NCI-H2081 (cell line): ENCODE measurements at places on chromosomes 7 and 10.

DNA sequence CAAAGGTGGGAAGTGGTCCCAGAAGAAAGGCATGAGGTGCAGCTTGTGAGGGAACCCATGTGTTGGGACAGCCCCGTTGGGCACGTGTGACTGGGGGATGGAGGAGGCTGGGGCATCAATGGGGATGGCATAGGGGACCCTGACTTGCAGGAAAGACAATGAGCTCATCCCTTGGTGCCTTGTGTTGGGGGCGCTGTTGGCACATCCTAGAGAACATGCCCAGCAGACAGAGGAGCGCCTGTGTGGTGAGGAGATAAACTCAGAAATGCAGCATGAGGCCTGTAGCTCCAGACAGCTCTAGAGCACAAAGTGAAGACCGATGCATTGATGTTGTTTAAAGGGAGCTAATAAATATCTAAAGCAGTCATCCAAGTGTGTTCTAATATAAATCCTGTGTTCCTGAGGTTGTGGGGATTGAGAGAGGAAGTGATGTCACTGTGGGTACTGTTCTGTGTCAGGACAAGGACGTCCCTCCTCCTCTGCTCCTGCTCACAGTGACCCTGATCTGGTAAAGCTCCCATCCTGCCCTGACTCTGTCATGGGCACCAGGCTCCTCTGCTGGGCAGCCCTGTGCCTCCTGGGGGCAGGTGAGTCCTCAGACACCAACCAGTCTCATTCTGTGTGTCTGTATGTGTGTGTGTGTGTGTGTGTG lies 126.1 kb upstream of the PRSS58 start:
- DNase-seq: no peak

GRCh38 chr7:6654842-6655610 lies 17.9 kb downstream of the ZNF316 start:
- DNase-seq: no peak

- no peak for DNase-seq
Observed at GRCh38 chr7:128867241-128867640, 4.6 kb downstream of the ATP6V1F start.

DNA sequence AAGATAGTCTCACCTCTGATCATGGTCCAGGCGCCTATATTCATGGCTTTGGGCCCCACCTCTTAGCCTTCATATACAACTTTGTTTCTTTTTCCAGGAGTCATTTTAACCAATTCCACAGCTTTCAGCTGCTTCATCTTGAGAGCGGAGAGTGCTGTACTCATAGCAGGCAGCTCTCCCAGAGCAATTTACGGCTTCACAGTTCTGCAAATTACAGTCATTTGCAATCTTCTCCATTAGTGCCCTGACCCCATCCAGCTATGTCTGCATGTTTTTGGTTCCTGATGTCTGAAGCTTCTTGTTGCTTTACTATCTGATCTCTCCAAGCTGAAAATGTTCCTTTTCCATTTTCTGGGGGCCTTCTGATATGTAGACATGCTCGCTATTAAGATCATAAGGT lies 18.0 kb upstream of the MEST start:
- DNase-seq: peak; percentile 67

DNA sequence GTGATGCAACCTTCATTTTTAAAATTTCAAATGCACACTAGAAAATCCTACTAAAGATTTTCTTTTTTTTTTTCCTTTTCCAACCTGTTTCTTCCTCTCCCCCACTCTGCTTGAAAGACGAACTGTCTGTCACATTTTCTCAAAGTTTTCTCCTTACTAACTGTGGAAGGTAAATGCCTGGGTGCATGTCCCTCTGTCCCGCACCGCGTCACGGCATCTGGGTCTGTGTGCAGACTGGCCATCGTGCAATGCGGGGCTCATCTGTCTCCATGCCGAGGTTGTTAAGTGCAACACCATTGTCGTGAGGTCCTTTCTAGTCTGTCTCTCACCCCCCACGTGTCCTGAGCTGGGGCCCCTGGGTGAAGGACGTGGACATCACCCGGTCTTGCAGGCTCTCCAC lies 28.4 kb downstream of the PFKFB3 start:
- no peak for DNase-seq

DNA sequence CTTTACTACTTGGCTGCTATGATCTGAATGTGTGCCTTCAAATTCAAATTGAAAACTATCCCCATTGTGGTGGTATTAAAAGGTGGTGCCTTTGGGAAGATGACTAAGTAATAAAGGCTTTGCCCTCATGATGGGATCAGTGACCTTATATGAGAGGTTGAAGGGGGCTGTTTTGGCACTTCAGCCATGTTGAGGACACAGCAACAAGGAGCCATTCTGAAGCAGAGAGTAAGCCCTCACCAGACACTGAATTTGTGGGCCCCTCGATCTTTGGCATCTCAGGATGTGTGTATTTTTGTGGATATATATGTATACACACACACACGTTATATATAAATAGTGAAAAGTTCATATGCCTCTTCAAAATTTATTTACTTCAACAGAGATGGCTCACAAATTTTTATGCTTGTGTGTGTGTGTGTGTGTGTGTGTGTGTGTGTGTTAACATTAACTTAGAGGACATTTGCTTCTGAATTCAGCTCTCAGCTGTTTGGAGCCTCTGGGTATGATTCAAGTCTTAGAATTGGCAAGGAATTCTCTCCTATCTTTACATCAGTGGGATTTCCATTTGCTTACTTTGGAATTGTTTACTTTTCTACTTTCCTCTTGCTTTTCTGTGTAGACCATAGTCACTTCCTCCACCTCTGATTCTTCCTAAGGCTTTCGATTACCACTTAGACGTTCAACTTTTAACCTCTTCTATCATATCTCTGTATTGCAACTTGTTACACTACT lies 66.6 kb downstream of the MAGI2 start:
- DNase-seq: no peak

DNA sequence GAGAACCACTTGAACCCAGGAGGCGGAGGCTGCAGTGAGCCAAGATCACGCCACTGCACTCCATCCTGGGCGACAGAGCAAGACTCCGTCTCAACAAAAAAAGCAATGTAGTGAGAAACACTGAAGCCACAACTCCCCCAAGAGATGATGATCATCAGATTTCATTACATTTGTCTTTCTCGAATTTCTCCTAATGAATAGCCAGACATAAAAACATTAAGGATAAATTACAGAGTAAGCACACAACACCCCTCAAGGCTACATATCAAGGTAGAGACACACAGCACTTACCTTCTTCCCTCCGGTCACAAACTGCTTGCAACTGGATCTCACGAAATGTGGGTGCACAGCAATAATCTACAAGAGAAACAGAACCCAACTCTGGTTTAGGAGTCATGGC lies 91.5 kb downstream of the VPS41 start:
- no peak for DNase-seq

DNA sequence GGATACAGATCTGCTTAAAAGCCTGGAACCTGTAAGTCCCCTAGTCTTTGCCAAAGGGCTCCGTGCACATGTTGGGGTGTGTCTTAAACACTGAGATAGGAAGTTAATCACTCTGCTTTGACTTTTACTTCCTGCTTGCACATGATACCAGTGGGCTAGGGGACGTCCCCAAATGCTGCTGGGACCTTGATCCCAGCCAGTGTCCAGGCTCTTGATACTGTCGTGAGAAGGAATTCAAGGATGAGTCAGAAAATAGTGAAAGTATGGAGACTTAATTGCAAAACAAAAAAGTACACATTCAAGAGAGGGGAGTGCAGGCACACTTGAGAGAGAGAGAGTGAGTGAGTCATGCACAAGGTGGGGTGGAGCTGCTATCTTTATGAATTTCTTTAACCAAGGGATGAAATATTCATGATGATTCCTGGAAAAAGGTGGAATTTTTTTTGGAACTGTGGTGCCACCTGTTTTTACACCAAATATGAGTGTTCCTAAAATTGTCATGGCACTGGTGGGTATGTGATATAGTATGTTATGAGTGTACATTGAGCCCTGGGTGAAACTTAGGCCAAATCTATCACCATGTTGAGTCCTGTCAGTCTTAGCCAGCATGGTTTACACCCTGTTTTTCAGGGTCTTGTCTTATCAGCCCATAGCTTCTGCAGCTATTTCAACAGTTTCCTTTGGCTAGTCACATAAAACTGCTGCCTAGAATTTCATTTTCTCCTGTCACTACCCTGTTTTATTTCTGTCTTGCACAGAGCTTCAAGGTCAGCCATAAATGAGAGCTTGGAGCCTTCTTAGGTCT lies 88.3 kb upstream of the CYP26C1 start:
- no peak for DNase-seq

DNA sequence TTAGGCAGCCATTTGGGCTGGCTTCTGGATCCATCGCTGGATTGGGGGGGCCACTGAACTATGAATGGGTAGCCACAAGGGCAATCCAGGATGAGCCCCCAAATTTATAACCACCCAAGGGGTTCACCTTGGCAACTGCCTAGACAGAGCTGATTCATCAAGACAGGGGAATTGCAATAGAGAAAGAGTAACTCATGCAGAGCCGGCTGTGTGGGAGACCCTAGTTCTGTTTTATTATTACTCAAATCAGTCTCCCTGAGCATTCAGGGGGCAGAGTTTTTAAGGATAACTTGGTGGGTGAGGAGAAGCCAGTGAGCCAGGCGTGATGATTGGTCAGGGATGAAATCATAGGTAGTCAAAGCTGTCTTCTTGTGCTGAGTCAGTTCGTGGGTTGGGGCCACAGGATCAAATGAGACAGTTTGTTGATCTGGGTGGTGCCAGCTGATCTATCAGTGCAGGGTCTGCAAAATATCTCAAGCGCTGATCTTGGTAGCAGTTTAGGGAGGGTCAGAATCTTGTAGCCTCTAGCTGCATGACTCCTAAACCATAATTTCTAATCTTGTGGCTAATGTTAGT lies 57.9 kb downstream of the DNAJB9 start:
- DNase-seq: no peak

GRCh38 chr7:144776447-144776846 lies 59.4 kb downstream of the TPK1 start:
- no peak for DNase-seq

DNA sequence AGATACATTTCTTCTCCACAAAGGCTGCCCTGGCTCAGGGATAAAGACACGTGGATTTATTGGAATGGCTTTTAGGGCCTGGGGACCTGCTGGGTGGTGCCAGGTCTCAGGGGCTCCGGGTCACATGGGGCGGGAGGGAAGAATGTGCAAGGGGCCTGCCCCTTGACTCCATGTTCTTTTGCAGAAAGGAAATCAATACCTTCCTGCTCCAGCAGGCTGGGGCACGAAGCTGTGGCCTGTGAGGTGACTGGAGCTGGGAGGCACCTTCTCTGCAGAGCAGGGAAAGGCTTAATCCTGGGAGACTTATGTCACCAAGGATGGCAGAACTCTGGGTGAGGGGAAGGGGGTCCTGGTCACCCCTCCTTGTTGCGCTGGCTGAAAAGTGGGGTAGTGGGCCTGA lies 42.3 kb upstream of the GNA12 start:
- no peak for DNase-seq

- DNase-seq: no peak
Observed at GRCh38 chr7:6154542-6155404, 117.7 kb downstream of the CYTH3 start.

GRCh38 chr7:28520074-28521015 lies 108.0 kb downstream of the CREB5 start:
- DNase-seq: no peak

DNA sequence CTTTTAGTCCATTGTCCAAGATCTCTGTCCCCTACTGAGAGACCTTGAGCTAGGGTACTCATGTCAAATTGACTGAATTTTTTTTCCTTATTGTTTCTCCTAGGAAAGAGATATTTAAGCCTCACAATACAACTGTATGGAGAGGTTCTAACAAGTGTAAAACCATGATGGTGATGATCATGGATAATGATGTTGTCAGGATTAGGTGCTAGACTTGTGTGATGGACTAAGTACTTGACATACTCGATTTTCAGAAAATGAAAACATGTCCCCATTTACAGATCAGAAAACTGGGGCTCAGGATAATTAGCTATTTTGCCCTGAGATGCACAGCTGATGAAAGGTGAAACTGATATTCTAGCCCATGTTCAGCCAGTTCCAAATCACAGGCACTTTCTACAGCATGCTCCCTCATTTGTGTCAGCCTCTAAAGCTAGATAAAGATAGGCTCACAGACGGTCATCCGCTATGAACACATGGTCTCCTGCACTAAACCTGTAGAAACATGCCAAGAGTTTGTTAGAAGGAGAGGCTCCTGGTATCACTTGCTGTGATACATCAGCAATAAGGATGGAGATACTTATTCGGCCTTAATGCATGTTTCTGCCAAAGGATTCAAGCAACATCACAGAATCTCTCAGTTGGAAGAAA lies 67.6 kb downstream of the CREB3L2 start:
- DNase-seq: no peak

- no peak for DNase-seq
Observed at GRCh38 chr7:25622695-25623094, 394.4 kb upstream of the NPVF start.

GRCh38 chr7:116952635-116953371 lies 498 bp upstream of the ST7 start:
- peak; percentile 82 for DNase-seq

DNA sequence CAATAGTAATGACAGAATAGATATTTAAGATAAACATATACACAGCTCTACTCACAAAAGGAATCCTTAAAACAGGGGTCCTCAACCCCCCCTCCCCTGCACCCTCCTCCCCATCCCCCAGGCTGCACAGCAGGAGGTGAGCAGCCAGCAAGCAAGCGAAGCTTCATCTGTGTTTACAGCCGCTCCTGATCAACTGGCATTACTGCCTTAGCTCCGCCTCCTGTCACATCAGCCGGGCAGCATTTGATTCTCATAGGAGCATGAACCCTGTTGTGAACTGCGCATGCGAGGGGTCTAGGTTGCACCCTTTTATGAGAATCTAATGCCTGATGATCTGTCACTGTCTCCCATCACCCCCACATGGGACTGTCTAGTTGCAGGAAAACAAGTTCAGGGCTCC lies 65.5 kb downstream of the SMURF1 start:
- DNase-seq: no peak

- DNase-seq: no peak
Observed at GRCh38 chr10:104253106-104253505, 1.6 kb upstream of the GSTO1 start.

DNA sequence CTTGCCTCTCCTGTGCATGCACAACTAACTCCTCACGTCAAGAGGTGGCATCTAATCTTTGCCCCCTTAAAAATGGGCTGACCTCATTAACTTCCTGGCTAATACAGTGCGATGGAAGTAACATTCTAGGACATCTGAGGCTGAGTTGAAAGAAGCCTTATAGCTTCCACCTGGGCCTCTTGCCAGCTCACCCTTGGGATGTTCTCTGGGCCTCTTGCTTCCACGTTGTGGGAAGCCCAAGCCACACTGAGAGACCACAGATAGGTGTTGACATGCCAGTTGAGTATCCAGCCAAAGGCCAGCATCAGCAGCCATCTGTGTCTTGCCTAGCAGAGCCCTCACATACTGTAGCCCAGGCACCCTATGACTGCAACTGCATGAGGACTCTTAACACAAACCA lies 60.8 kb upstream of the GDF10 start:
- DNase-seq: no peak

DNA sequence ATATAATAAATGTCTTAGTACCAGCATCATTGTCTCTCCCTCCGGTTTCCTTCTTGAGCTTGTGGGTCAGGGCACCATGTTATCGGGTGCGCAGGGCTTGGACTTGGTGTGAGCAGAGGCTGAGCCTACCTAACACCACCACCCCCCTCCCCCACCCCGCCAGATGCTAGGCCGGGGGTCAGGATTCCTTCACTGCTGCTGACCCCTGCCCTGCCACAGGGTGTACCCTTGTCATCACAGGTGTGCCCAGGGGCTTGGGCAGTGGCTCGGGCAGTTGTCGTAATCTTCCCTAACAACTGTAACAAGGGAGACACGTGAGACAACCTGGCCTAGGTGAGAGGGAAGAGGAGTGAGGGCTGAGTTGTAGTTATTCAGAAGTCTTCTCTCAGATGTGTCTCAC lies 12.6 kb upstream of the NFKB2 start:
- no peak for DNase-seq
